ENCODE measurements at places on chromosomes 7 and 10.

GRCh38 chr7:106954840-106955239 is 89.7 kb upstream of the PRKAR2B start:
- no peak for DNase-seq

- no peak for DNase-seq
Measured at GRCh38 chr7:55641811-55642210, 69.5 kb upstream of the VOPP1 start.

DNA sequence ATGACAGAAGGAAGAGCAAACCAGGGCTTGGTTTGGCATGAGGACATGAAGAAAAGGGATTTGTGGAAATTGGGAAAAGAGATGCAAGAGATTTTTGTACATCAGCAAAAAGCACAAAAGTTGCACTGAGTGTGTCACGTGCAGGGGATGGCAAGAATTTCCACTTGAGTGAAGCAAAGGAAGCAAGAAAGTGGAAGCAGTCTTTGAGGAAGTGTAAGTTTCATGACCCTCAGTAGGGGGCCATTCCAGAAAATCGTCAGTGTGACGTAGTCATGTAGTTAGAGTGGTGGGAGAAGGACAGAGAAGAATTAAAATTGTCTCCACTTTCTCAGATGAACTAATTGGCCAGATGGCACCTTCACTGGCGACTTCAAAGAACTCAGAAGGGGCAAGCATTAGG is 123.3 kb upstream of the FZD1 start:
- DNase-seq = no peak

- DNase-seq = no peak
Measured at GRCh38 chr10:127035827-127036226, 130.6 kb downstream of the DOCK1 start.
